CD14-positive monocyte (primary cell): ENCODE measurements at places on chromosomes 1 and 21. TPM values are rescaled to one million over a fixed set of nuclear protein-coding genes. Genes with fewer than 3 reads are reported as not detected.

GRCh38 chr21:43974791-43975468, 37.2 kb upstream of the TRAPPC10 start:
- H3K27me3 ChIP-seq, result no peaks in the 10 kb centered on the region
- H3K4me1 ChIP-seq, result no peaks in the 10 kb centered on the region
- H3K36me3 ChIP-seq, result peaks cover 58% of the 10 kb centered on the region
- DNase-seq, result no peak

- no peak overlapping the region for H3K4me3 ChIP-seq
- H3K36me3 ChIP-seq, result peaks cover 92% of the 10 kb centered on the region
- H3K27me3 ChIP-seq, result no peaks in the 10 kb centered on the region
- peak overlapping the region; percentile 67 for H3K27ac ChIP-seq
Measured at GRCh38 chr1:167673265-167673664, 43.2 kb downstream of the RCSD1 start.

DNA sequence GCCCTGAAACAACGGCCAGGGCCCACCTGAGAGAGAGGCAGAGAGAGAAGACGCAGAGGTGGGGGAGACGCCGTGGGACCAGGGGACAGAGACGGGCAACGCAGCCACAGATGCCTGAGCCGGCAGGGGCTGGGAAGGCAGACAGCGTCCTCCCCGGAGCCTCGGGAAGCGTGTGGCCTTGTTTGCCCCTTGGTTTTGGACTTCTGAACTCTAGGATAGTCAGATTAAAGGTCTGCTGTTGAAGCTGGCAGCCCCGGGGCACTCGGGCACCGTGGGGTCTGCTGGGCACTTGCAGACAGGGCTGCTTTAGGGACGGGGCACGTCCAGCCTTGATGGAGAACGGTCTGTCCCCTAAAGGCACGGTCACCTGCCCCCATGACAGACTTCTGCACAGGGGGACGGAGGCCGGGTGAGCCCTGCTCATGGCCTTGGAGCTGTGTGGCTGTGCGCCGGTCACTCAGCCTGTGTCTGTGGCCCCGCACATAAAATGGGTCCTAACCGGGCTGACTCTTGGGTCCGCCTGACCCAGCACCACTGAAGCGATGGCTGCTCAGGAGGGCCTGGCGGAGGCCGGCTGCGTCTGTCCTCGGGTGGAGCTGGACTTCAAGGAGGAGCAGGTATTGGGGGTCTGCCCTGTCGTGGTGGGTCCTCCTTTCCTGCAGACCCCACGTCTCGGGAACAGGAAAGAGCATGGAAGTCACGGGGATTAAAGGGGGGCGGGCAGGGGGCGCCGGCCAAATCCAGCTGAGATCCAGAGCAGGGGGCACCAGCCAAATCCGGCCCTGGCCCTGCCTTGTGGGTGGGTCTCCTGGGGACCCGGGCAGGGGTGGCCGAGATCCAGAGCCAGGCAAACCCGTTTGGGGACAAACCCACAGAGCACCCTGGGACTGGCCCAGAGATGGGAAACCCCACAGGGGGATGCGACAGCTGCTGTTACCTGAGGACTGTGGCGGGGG, 9.6 kb upstream of the RNF223 start:
- H3K4me1 ChIP-seq, result peaks cover 11% of the 10 kb centered on the region
- no peaks in the 10 kb centered on the region for H3K36me3 ChIP-seq
- H3K27ac ChIP-seq, result no peak overlapping the region
- peak; percentile 2 for DNase-seq

DNA sequence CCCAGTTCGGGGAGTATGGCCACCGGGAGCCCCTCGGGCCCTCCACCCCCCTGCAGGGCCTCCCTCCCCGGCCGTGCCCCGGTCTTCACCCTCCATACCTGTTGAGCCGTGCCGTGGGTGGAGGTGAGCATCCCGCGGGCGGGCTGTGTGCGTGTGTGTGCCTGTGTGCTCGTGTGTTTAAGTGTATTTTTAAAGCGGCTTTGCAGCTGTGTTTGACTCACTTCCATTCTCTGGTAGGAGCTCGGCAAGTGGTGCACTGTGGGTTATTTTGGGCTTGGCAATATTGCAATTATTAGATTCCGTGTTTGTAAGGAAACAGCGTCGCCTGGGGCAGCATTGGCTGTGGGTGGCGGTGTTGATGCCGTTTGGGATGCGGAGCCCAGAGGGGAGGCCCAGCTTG, 20.3 kb upstream of the PLCH2 start:
- no peak overlapping the region for H3K27ac ChIP-seq
- no peaks in the 10 kb centered on the region for H3K4me1 ChIP-seq
- no peaks in the 10 kb centered on the region for H3K27me3 ChIP-seq

- H3K27ac ChIP-seq, result no peak overlapping the region
- no peak overlapping the region for H3K4me3 ChIP-seq
- H3K27me3 ChIP-seq, result peaks cover 2% of the 10 kb centered on the region
- no peaks in the 10 kb centered on the region for H3K36me3 ChIP-seq
Measured at GRCh38 chr1:20370698-20371097, 80.0 kb downstream of the VWA5B1 start.

DNA sequence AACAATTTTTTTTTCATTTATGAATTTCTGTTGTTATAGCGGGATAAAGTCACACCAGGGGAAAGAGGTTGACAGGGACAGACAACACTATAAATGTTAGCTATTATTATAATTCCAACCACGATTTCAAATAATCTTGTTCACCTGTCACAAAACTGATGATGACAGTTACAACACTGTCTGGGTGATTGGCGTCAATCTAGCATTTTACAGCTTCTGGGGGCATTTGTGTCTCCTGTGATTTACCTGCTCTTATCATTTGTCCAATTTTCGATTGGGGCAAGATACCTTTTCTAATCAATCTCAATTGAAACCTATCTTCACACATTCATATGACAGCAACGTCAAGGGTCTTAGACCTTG, 44.6 kb upstream of the LYST start:
- no peak for DNase-seq
- no peak overlapping the region for H3K27ac ChIP-seq
- H3K36me3 ChIP-seq, result no peaks in the 10 kb centered on the region
- no peaks in the 10 kb centered on the region for H3K27me3 ChIP-seq
- H3K4me3 ChIP-seq, result no peak overlapping the region

GRCh38 chr1:9890224-9890731, 19.8 kb downstream of the CTNNBIP1 start:
- peaks cover 7% of the 10 kb centered on the region for H3K36me3 ChIP-seq
- peaks cover 58% of the 10 kb centered on the region for H3K4me1 ChIP-seq
- no peaks in the 10 kb centered on the region for H3K27me3 ChIP-seq
- H3K4me3 ChIP-seq, result no peak overlapping the region
- DNase-seq, result peak; percentile 32

DNA sequence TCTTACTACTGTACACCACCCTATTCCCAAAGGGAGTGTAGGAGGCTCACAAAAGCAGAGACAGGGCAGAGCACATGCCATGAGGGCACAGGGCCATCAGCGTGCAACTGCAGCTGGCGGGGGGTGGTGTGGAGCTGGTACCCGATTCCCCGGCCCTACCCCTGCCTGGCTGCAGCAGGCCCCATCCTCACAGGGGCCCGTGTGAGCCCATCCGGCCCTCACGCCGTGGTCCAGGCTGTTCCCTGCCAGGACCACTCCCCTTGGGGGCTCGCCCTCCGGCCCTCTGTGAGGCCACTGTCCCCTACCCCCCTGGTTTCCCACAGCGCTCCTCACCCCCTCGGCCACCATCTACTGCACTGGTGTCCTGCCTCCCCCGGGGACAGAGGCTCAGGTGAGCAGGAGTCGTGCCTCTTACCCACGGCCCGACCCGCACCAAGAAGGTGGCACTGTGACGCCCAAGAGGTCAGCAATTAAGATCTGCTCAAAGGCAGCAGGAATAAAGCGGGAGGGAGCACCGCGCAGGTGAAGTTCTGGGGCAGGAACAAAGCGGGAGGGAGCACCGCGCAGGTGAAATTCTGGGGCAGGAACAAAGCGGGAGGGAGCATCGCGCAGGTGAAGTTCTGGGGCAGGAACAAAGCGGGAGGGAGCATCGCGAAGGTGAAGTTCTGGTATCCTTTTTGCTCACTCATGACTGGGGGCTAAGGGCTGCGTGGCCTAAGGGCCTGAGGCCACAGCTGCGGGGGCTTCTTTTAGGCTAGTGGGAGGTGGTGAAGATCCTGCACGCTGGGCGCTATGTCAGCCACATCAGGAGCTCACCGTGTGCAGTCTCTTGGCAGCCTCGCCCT, 3.9 kb downstream of the POFUT2 start:
- H3K27ac ChIP-seq, result no peak overlapping the region
- peaks cover 10% of the 10 kb centered on the region for H3K4me1 ChIP-seq
- H3K36me3 ChIP-seq, result peaks cover 55% of the 10 kb centered on the region
- no peaks in the 10 kb centered on the region for H3K27me3 ChIP-seq

DNA sequence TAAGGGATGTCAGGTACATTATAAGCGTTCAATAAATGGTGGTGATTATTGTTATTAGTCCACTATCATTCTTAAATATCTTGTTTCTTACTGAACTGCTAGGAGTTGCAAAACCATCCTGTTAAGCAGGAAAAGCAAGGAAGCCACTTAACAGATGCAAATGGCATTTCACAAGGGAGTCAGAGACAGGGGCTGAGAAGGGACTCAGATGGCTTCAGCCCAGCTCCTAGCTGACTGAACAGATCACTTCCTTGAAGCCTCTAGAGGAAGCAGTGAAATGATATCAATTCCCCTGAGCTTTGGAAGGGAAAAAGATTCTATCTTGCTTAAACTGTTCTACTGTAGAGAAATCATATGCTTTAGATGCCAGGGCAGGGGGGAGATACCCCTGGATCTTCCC, 151.5 kb downstream of the ST6GALNAC5 start:
- no peaks in the 10 kb centered on the region for H3K36me3 ChIP-seq
- H3K27me3 ChIP-seq, result no peaks in the 10 kb centered on the region
- no peak for DNase-seq
- no peak overlapping the region for H3K27ac ChIP-seq

DNA sequence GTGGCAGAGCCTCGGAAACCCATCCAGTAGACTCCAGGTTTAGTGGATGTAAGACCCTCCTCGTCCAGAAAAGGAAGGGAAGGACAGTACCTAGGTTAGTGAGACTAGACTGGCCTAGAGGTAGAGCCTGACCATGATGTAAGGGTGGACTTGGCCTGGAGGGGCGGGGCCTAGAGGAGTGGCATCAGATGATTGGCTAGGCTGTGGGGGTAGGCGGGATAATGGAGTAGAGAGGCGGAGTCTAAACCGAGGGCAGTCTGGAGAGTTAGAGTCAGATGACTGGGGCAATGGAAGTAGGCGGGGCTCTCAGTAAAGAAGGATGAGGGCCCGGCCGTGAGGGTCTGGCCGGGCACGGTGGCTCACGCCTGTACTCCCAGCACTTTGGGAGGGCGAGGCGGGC, 70.1 kb downstream of the EPHB2 start:
- no peaks in the 10 kb centered on the region for H3K36me3 ChIP-seq
- no peak overlapping the region for H3K4me3 ChIP-seq
- H3K27ac ChIP-seq, result no peak overlapping the region
- H3K4me1 ChIP-seq, result no peaks in the 10 kb centered on the region
- DNase-seq, result no peak

DNA sequence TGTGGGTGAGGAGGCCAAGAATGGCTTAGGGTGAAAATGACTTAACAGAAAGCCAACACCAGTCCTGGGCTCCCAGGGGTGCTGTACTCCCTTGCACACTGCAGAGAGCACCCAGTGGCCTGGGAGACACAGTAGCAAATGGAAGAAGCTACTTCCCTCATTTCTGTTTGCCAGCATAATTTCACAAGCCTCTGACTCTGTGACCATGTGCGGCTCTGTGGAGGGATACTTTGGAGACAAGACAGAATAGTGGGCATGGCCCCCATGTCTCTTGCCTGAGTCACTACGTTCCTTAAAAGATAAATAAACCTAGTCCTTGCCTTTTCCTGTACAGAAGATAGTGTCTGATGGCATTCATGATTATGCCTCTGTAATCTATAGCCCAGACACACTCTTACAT, 38.1 kb downstream of the TRIM62 start:
- H3K36me3 ChIP-seq, result peaks cover 34% of the 10 kb centered on the region
- no peak overlapping the region for H3K4me3 ChIP-seq
- DNase-seq, result no peak
- no peaks in the 10 kb centered on the region for H3K27me3 ChIP-seq

DNA sequence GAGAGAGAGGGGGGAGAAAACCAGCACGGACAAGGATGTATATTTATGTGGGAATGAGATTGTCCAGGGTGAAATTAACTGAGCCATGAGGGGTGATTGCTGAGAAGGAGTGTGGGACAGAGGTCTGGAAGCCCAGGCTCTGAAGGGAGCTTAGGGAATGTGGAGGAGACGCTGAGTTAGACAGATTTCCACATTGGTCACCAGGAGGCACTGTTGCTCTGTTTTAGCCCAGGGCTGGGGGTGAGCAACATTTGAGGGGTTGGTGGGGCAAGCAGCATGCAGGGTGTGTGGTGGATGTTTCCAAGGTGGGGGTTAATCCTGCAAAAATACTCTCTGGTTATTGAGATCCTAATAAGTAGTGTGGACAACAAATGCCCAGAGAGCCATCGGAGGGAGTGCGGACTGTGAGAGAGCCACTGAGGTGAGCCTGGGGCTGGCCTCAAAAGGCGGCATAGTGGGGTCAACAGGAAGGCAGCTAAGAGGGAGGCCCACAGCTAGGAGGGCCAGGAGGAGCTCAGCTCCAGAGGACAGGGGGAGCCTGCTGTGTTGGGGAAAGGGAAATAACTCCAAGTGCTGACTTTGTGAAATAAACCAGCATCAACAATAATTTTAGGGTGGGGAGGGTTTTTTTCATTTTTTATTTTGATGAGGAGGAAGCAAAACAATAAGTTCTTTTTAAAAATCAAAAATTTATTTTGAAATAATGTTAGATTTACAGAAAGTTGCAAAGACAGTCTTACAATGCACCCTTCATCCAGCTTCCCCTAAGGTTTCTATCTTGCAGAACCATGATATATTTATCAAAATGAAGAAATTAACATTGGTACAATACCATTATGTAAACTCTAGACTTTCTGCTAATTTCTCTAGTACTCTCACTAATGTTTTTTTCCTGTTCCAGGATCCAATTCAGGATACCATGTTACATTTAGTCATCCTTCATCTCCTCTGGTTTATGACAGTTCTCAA, 82.8 kb upstream of the CD34 start:
- DNase-seq, result no peak
- H3K27me3 ChIP-seq, result no peaks in the 10 kb centered on the region
- no peaks in the 10 kb centered on the region for H3K4me1 ChIP-seq
- H3K4me3 ChIP-seq, result no peak overlapping the region
- H3K36me3 ChIP-seq, result no peaks in the 10 kb centered on the region

DNA sequence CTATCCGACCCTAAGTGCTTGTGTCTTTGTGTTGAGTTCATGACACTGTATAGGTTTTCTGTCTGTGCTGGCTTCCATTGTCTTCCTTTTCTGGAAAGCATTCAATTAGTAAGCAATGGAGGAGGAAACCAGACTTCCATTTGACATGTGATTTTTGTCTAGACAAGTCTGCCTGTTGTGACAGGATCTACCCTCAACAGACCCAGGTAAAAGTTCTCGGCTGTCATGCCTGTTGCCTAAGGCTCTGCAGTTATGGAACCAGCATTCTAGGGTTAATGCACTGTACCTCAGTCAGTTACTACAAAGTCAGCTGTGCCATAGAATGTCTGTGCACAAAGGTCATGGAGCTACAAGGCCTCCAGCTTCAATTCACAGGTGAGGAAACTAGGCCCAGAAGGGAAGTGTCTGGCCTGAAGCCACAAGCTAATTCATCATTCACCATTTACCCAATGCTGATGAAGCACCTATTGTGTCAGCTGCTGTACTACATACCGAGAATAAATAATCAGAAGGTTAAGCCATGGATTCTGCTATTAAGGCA, 72.3 kb downstream of the PLPP3 start:
- H3K4me3 ChIP-seq, result no peak overlapping the region
- DNase-seq, result no peak
- peaks cover 68% of the 10 kb centered on the region for H3K4me1 ChIP-seq

GRCh38 chr1:117003223-117003875, 1.8 kb downstream of the CD101 start:
- peak overlapping the region; percentile 92 for H3K27ac ChIP-seq
- DNase-seq, result peak; percentile 92
- H3K36me3 ChIP-seq, result no peaks in the 10 kb centered on the region
- H3K4me1 ChIP-seq, result peaks cover 94% of the 10 kb centered on the region

Gene UBE2U
- not detected for polyA plus RNA-seq

Gene OR2L3
- not detected for polyA plus RNA-seq

Gene GIPC2
- not detected for polyA plus RNA-seq

Gene OR2T29
- polyA plus RNA-seq, result not detected
